Stimulated activated CD8-positive, alpha-beta memory T cell treated with anti-CD3 and anti-CD28 coated beads, Interleukin-4, amount 100 ng/mL, for 1 hour (primary cell): ENCODE measurements at places on chromosomes 4 and X.

GRCh38 chr4:55323375-55323774 is 22.7 kb upstream of the SRD5A3 start:
- DNase-seq: no peak

GRCh38 chr4:176340871-176341685 is 21.3 kb downstream of the SPCS3 start:
- no peak for DNase-seq

- DNase-seq: no peak
Measured at GRCh38 chr4:147220833-147221232, 260.1 kb upstream of the EDNRA start.

- no peak for DNase-seq
Measured at GRCh38 chr4:88514557-88515511, 8.7 kb downstream of the PYURF start.

GRCh38 chr4:1768367-1769034 is 24.6 kb upstream of the FGFR3 start:
- DNase-seq: no peak

DNA sequence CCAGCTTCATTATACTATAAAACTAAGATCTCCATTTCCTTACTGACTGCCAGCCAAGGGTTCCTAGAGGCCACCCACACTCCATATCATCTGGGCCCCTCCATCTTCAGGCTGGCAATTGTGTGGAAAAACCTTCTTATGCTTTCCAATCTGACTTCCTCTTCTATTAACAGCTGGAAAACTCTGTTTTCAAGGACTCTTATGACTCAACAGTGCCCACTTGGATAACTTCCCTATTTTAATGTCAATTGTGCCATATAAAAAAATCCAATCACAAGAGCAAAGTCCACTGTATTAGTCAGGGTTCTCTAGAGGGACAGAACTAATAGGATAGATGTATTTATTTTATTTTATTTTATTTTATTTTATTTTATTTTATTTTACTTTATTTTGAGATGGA is 41.0 kb upstream of the CPEB2 start:
- no peak for DNase-seq

DNA sequence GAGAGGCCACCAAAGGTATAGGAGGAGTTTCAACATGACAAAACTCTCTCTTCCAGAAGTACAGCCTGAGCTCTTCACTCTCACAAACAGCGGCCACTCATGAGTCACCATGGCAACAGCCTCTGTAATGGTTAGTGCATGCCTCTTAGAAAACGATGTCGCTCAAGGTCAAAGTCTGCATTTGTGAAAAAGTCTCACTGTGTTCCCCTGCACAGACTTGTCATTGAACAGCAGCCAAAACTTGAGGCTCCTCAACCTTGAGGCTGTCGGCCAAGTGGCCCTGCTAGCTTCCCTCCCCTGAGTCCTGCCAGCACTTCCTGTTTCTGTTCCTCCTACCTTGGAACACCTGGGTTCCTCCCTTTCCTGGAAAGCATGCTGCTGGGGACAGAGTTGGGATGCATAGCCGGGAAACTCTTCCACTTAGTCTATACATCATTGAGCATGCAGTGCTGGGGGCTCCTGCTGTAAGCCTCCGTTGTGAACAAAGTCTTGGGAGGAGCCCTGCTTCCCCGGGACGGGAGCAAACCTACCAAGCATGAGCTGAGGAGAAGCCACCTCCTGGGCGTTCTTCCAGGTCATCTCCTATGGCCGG is 66.6 kb downstream of the ING2 start:
- no peak for DNase-seq

DNA sequence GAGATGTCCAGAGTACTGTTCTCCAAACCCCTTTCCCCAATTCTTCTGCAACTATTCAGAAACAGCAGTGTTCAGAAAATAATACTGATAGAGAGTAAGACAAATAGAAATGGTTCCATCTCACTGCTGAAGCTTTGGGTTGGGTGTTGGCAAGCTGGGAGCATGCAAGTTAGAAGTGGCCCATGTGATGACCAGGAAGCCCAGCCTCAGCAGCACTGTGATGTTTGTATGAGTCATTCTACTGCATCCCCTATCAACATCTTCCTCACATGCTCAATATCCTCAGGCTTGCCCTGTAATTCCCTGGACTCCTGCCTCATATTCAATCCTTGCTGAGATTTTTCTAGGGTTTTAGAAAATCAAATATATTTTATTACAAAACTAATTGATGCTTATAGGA is 96.5 kb downstream of the CHRDL1 start:
- no peak for DNase-seq

GRCh38 chr4:139594591-139595185 is 38.7 kb upstream of the SETD7 start:
- no peak for DNase-seq

GRCh38 chr4:124636788-124637187 is 75.7 kb downstream of the ANKRD50 start:
- DNase-seq: no peak

GRCh38 chr4:148067301-148067916 is 335.5 kb downstream of the ARHGAP10 start:
- DNase-seq: no peak

- no peak for DNase-seq
Measured at GRCh38 chr4:101005659-101006058, 341.7 kb downstream of the PPP3CA start.

GRCh38 chr4:138063581-138063980 is 178.6 kb downstream of the SLC7A11 start:
- DNase-seq: no peak

GRCh38 chrX:1086444-1087409 is 125.7 kb downstream of the CRLF2 start:
- no peak for DNase-seq

DNA sequence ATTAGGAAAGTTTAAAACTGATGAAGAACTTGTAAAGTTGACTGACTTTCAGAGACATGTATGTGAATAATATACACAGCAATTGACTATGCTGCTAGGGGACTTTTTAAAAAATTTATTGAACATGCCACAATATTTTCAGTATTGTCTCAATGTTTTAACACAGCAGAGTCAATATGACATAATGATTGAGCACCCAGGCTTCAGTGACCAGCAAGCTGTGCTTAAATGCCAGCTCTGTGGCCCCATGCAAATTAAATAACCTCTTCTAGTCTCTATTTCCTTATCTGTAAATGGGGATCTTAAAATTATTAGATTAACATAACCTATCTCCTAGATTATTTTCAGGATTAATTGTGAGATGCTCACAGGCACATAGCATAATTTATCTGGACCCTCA is 56.8 kb upstream of the TXK start:
- DNase-seq: no peak

DNA sequence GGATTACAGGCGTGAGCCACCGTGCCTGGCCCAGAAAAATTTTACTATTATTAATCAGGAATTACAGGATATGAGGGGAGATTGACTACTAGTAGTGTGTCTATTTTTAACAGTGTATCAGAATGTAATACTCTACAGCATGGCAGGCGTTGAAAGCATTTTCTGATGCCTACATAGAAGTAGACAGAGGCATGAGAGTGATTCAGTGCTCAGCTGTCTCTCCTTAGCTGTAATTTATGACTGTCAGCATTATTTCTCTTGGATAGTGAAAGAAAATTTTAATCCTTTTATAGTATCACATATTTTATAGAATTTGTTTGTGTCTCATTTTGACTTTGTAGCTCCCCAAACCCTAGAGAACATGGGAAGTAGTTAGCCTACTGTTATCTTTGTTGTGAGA is 20.7 kb downstream of the ARHGAP24 start:
- no peak for DNase-seq

- DNase-seq: no peak
Measured at GRCh38 chr4:99507762-99508161, 3.1 kb upstream of the C4orf17 start.

DNA sequence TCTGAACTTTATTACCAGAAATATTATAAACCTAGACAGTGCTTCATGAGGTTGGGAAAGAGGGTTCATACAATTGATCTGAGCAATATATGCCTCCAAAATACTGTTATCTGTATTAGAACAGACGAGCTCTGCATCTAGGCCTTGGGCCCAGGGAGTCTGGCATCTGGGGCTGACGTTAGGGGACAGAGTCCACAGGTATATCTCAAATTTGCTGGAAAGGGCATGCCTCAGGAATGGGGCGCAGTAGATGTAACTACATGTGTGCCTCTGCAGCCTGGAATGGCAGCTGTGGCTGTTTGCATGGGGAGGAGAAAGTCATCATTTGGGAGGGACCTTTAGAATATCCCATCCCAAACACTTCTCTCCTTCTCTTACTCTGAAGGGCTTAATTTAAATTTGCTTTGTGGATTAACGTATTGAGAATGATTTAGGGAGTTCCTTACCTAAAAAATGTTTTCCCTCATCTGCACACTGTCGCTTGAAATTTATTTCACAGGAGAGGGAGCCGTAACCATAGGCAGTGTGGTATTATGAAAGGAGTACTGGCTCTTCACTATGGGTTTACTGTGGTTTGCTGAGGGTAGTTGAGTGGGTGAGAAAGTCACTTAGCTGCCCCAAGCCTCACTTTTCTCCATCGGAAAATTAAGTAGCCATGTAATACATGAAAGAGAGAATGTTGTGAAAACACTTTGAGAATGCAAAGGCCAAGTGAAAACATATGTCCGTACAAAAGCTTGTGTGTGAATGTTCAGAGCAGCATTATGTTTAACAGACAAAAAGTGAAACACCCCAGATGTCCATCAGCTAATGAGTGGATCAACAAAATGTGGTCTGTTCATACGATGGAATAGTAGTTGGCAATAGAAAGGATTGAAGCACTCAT is 5.9 kb downstream of the ADD1 start:
- no peak for DNase-seq

DNA sequence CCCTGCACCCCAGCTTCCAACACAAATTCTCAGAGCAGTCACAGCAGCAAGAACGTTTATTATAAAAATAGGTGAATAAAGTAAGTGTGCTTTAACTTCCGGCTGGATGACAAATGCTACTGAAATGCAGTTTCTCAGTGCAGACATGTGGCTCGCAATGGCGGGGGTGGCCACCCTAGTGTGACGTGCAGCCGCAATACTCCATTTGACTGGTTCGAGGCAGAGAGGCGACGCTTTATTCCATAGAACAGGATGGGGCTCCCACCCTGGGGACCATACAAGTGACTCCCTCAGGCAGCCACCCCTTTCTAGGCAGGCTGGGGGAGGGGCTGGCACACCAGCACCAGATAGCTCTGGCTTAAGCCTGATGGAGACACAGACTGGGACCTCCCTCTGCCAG is 14.5 kb downstream of the TNIP2 start:
- no peak for DNase-seq

GRCh38 chrX:54483946-54484345 is 12.1 kb downstream of the FGD1 start:
- DNase-seq: no peak

DNA sequence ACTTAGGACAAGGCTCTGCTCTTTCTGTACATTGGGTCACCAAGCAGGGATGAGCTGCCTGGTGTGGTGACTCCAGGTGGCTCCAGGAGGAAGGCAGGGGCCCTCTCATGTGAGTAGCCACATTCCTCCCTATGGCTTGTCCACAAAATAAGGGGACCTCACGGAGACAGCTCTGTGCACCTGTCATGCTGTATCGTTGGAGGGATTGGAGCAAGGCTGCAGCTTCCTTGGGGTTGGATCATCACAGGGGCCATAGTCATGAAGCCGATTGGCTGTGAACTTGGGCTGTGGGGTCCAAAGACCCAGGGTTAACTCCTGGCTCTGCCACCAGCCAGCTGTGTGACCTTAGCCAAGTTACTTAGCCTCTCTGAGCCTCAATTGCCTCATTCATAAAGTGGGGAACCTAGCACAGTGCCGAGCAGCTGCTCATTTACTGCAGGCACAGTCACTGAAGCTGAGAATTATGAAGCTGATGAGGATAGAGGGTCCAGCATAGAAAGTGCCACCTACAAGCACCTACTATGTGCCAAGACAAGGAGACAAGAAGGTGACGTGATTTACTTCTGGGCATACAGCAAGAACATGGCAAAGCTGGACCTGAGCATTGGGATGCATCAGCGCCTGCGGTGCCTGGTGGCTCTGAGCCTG is 11.8 kb upstream of the KIAA0232 start:
- DNase-seq: no peak

DNA sequence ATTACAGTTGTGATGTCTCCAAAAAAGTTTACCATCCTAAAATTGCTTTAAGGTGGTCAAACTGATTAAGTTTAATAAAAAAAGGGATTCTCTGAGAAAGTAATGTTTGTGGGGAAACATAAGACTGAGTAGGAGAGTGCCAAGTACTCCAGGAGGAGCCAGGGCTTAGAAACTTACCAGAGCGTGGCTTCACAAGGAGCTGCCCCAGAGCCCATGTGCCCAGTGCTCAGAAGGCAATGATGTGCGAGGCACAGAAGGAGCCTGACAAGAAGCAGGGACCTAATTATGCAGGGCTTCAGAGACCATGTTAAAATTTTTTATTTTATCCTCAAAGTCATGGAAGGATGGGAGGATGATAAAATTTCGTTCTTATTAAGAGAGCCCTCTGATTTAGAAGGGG is 204.2 kb downstream of the PALLD start:
- no peak for DNase-seq

GRCh38 chrX:129472116-129472515 is 51.2 kb downstream of the SMARCA1 start:
- no peak for DNase-seq

- no peak for DNase-seq
Measured at GRCh38 chr4:151718984-151719955, 41.5 kb downstream of the GATB start.

GRCh38 chr4:177177541-177178081 is 132.1 kb upstream of the NEIL3 start:
- DNase-seq: no peak

GRCh38 chrX:8305350-8305749 is 134.3 kb upstream of the VCX2 start:
- no peak for DNase-seq

DNA sequence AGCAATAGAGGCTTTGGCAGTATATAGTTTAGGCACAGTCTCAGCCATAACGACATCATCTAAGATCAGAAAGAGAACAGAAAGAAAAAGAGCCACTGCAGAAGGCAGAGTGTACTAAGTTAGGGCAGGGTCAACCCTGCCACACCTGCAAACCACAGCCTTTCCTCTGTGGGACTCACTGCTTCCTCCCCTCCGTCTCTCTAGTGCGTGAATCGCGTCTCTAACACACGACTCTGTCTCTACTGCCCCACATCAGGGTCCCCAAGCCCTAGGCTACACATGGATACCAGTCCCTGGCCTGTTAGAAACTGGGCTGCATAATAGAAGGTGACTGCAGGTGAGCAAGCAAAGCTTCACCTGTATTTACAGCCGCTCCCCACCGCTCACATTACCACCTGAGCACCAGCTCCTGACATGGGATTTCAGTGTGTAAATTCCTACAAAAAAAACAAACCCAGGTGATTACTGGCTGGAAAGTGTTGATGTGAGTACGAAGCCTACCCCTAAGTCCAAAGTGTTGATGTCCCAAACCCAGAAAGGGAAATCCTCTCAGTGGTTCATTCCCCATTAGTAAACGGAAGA is 128.9 kb downstream of the PRKX start:
- no peak for DNase-seq
